NCI-H526 treated with DMSO at 0.1 percent for 48 hours (cell line): ENCODE measurements at places on chromosomes 2 and 18.

GRCh38 chr2:126966601-126967000 is 67.9 kb downstream of the TEX51 start:
- DNase-seq, result no peak

- DNase-seq, result no peak
Observed at GRCh38 chr18:20971886-20972267, 139.7 kb downstream of the ROCK1 start.

DNA sequence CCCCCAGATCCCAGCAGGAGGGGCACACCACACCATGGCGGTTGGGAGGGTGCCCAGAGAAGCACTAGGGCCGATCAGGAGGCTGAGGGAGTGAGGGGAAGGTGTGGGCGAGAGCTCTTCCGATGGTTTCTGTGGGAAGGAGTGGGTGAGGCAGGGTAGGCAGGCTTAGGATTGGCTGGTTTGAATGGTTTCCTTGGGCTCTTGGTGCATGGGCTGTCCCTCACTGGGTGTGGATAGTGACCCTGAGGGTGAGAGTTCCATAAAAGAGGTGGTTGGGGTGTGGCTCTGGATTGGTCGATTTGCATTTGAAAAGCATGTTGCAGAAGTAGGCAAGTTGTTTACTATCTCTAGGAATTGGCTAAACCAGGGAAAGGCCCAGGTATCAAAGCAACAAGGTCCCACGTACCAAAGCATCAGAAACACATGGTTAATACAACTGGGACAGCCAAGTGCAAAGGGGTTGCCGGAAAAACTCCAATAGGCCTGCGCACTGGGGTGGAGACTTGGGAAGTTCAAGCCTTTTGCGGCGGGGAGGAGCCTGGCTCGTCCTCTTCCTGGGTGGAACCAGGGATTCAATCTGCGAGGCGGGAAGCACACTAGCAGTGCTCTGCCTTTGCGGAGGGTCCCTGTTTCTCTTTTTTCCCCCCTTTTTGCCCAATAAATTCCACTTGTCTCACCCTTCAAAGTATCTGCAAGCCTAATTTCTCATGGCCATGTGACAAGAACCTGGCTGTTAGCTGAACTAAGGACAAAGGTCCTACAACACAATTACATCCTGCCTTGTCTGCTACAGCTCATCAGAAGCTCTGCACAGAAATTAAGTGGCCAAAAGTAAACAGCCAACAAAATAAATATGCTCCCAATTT is 43.2 kb downstream of the IL1R2 start:
- no peak for DNase-seq

DNA sequence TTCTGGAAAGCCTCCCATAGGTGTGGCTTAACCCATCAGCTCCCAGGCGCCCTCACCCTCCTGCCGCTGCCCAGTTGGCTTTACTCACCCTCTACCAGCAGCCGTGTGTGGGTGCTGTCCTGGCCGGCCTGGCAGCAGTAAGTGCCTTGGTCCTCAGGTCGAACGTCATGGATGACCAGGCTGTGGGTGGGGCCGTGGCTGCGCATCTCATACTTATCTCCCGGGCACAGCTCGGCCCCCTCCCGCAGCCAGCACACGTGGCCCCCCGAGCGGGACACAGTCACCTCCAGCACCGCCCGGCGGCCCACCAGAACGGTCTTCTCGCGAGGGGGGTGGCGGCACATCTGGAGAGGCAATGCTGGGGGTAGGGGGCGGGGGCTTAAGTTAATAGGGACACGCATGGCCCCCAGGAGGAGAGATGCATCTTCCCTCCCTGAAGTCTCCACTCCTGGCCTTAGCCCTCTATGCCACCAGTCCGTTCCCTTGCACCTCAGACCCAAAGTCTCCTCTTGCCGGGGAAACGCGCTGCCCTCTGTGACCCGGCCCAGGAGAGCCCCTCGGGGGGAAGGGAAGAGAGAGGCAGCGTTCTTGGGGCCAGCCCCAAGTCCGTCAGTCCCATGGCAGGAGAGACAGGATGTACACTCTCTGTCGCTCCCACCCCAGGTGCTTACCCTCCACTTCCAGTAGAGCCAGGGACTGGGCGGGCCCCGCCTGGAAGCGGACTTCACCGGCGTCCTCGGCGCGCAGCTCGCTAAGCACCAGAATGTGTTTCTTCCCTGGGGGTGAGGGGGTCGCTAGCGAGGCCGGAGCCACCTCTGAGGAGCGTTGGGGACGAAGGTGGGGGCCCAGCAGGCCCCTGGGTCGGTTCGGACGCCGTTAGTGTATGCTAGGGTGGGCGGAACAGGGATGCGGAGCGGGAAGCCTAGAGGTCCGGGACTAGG is 7.9 kb downstream of the TMEM198 start:
- peak; percentile 63 for DNase-seq

DNA sequence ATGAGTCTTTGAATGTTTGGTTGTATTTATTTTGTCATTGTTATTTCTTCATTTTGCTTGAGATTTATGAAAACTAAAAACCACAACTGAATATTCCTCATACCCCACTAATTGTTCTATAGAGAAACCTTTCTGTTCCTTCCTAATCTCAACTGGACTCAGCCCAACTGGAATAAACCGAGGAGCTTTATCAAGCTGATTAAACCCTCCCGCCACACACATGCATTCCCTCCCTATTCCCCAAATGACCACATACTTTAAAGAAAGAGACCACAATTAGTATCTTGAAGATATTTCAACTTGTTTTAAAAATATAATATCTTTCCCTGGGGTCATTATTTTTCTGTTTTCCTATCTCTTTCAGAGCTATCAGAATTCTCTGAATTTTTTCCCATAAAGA is 107.5 kb downstream of the OSR1 start:
- DNase-seq, result no peak

- no peak for DNase-seq
Observed at GRCh38 chr18:28168725-28169124, 8.2 kb downstream of the CDH2 start.

GRCh38 chr2:152890736-152891135 is 172.3 kb downstream of the ARL6IP6 start:
- DNase-seq, result no peak

GRCh38 chr2:77512507-77512906 is 9.7 kb downstream of the LRRTM4 start:
- DNase-seq, result no peak

- DNase-seq, result no peak
Observed at GRCh38 chr2:127129937-127130336, 23.0 kb upstream of the BIN1 start.

DNA sequence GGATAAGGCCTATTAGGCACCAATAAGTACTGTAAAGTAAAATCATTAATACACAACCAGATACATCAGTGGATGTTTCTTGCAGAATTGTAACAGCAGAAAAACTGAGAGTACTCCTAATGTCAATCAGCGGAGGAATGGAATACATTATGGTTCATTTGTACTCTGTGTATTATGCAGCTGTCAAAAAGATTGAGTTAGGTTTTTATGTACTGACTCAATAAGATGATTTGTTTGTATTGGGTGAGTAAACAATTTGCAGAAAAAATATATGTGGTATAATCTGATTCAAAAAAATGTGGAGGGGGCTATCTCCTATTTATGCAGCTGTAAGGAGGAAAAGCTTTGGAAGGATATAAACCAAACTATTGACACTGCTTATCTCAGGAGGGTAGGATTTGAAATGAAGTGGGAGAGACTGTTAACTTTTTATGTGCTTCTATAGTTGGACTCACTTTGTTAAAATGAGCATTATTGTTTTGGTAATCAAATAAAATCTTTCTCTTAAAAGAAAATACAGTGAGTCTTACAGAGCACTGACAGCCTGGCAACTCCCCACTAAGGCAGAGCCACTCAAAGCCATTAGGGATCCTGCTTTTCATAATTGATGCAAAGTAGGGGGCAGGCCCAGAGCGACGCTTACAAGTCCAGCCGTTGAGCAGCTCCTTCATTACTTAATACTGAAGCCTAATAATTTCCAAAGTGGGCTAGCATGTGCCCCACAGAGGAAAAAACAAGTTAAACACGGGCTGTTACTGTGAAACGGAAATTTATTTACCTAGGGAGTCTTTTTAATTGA is 168.8 kb downstream of the PHLPP1 start:
- peak; percentile 89 for DNase-seq

- no peak for DNase-seq
Observed at GRCh38 chr2:231475965-231476364, 11.7 kb upstream of the NCL start.

DNA sequence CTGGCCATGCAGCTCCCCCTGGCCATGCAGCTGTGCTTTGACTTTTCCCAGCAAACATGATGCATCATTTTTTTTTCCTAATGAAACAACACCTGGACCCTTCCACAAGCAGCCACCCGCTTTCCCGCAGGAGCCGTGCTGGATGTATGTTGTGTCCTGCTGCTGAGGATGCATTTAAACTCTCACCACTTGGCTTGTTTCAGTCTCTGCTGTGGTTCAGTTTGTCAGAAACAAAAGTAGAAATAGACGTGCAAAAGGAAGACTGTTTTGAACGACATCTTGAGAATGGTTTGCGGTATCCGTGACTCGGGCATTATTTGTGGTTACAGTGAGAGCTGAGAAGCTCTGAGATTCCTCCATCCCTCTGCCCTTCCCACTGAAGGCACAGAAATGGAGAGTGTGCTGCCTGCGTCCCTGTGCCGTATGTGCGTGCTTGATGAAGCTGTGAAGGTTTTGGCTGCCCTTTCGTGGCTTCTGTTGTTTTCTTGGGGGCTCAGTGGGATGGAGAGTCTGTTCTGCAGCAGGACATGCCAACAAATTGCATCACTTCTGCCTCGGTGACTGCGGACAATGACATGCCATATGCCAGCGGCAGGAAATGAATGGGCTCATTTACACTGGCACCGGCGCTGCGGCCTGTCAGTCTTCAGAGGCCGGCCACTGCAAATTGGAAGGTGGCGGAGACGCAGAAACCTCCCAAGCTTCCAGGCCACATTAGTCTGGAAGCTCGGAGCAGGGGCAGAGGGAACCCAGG is 417.7 kb upstream of the SALL3 start:
- no peak for DNase-seq

DNA sequence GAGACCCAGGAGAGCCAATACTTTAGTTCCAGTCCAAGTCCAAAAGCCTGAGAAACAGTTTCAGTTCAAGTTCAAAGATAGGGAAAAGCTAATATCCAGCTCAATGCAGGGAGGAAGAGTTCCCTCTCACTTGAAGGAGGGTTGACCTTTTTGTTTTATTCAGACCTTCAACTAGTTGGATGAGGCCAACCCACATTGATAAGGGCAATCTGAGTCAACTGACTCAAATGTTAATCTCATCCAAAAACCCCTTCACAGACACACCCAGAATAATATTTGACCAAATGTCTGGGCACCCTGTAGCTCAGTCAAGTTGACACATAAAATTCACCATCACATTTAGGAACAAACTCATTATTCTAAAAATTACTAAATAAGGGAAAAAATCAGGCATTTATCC is 246.8 kb downstream of the METTL4 start:
- no peak for DNase-seq

DNA sequence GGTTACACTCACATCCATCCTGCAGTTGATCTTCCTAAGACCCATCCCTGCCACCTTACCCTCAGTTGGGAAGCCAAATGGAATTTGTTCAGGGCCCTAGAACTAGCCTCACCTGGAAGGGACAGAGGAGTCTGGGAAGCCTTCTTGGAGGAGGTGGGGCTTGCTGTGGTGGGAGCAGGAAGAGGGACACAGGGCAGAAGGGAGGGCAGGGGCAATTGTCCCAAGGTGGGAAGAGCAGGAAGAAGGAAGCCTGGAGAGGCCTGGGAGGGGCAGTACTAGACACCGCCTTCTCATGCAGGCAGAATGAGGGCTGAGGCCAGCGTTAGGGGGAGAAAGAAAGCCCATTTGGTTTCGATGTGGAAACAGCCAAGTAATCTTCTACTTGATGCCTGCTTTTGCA is 34.1 kb upstream of the ASPRV1 start:
- no peak for DNase-seq

DNA sequence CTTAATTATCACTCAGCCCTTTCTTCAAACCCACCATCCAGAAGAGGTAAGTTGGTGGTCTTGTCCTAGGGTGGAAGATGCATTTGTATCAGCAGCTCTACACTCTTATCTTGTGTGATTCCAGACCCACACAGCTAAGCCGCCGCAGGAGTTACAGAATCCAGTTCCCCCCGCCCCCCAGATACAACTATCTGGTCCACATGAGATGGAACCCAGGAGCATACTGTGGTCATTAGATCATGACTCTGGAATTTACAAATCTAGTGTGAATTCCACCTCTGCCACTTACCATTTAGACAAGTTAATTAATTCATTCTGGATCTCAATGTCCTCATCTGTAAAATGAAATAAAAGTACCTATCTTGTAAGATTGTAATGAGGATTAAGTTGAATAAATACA is 486.4 kb downstream of the BCL11A start:
- no peak for DNase-seq

- DNase-seq, result no peak
Observed at GRCh38 chr2:31251018-31251417, 17.1 kb downstream of the EHD3 start.

DNA sequence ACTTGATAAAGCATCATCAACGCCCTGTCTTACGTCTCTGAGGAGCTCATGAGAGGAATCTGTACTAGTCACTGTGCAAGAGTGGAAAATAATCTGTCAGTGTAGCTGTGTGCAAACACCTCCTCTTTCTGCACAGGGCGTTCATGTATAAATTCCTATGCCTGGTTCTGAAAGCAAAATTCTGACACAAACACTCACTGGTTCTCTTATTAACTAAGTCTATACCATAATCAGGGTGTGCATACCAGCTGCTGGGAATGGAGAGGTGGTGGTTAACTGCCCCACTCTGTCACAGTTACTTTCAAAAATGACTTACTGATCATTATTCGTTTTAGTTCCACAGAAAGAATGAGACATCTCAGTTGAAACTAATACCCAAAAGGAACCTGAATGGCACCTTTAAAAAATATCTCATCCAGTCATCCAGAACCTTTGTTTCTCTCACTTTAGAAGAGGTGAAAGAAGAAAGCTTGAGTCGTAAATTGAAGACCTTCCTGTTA is 35.7 kb downstream of the STK39 start:
- no peak for DNase-seq

- peak; percentile 98 for DNase-seq
Observed at GRCh38 chr2:216636551-216637450, 3.6 kb downstream of the IGFBP2 start.

DNA sequence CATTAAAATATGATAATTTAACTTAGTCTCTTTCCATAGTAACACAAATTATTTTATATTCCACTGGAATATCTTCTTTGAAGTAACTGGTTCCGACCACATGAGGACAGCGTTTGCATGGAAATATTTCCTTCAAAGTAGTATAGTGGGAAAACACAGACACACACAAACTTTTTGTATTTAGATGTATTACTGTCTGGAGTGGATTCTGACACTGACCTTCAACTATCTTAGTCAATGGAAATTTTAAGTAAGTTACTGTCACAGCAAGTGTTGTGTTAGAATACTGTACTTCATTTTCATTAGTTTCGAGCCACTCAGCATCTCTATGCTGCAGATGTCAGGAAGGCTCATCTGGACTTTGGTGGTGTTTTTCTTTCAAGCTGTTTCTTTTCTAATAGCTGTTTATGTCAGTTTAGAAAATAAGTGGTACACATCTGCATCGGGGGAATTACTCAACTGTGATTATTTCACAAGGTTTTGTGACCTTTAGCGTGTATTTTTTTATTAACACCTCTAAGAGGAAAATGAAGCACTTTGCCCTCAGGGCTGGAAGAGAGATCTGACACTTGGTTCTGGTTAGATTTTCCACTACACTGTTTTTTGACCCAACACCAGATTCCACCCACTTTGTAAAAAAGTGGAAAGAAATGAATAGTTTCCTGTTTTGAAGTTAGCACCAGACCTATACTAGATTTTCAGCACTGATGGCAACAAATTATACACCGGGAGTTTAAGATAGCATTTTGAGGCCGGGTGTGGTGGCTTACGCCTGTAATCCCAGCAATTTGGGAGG is 18.9 kb upstream of the THOC1 start:
- no peak for DNase-seq

- no peak for DNase-seq
Observed at GRCh38 chr2:111184725-111185310, 64.1 kb downstream of the BCL2L11 start.
